Stimulated activated CD4-positive, alpha-beta T cell treated with anti-CD3 and anti-CD28 coated beads, Interleukin-2, amount 100 ng/mL, for 4 hours (primary cell): ENCODE measurements at places on chromosomes 4 and X.

DNA sequence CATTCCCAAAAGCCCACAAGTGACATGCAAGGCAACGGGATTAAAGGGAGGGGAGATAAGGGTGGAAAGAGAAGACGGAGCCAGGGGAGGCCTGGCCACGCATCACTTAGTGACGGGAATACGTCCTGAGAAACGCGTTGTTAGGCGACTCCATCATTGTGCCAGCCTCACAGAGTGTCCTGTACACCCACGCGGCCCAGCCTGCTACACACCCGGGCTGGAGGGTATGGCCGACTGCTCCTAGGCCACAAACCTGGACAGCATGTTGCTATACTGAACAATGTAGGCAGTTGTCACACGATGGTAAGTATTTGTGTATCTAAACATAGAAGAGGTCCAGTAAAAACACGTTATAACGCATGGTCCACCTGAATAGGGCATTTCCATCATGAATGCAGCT is 23.4 kb downstream of the NSG1 start:
- DNase-seq = no peak

GRCh38 chr4:118237531-118237930 is 115.3 kb downstream of the PRSS12 start:
- no peak for DNase-seq

DNA sequence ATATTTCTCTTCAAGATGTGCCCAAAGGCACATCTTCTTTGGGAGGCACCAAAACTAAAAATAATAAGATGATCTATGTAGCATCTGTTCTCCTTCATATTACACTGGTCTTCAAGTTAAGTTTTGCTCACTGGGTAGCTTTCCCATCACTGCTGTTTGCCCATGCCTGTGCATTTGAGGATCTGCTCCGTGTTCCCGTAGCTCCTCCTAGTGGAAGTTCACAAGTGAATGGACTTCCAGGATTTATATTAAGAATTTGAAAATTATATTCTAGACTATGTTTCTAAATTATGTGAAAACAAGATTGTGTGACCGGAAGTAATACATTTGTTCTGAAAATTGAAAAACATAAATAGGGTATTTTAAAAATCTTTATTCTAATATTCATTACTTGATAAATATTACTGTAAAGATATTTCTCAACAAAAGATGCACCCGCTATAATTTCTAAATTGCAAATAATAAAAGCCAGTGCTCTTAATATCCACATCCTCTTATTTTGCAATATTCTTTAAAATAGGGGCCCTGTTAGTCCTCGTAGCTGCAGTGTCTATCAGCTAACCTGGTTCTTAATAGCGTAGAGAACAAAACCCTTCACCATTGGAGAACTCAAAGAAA is 147.7 kb downstream of the RBM46 start:
- DNase-seq = no peak

DNA sequence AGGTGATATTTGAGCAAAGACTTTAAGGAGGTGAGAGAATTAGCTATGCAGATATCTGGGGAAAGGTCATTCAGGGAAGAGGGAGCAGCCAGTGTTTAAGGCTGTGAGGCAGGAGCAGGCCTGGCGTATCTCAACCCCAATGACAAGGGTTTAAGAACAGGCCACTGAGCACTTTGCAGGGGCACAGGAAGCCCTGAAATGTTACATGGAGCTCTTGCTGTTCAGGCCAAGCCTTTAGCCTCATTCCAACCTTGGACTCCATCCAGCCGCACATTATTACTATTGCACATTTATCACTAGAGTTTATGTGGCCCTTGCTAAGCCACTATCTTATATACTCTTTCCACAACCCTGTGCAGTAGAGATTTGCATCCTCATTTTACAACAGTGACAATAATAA is 114.0 kb downstream of the EFNB1 start:
- no peak for DNase-seq

DNA sequence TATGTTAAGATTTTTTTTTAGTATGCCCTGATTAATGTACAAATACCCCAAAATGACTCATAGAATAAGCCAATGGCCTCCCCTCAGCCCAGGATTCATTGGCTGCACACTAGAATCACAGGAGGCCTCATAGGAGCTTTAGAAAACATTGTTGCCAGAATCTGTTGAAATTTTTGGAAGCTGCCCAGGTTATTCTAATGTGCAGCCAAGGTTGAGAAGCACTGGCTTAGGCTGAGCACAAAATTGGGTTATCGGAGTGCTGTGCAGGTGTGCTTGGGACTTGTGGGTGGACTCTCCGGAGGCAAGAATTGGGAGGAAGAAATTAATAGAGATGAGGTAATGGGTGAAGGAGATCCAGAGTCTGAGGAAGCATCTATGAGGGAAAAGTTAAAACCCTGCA is 41.3 kb upstream of the VCX start:
- no peak for DNase-seq

- peak; percentile 53 for DNase-seq
These were observed 4.8 kb downstream of the SH3BP2 start for GRCh38 chr4:2797545-2798305.

DNA sequence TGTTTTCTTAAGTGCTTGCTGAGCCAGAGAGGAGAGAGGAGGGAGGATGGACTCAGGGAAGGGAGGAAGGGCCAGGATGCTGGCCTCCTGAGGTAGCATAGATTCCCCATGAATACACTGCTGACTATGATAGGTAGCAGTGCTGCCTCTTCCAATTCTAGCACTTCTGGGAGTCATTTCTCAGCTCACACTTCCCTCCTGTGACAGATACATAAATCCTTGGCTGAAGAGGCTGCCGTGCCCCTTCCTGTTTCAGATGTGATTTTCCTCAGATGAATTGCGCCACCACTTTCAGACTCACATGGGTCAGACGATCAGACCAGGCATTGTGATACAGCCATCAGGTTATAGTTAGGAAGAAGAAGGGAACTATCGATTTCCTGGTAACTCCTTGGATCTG is 22.4 kb downstream of the TSC22D3 start:
- DNase-seq = no peak

DNA sequence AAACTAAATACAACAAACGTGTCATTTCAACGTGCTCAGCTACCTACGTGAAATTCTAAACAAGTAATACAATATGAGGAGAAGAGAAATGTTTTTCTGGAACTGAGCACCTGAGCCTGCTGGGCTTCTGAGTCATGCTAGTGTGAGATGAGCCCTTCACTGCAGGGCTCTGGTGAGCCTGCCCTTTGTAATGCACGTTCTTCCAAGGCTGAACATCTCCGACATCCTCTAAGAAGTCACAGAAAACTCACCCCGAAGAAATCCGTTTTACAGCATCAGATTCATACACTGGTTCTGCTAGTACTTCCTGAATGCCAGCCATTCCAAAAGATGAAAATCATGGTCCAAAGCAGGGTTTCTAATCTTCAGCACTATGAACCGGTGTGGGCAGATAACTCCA is 157.1 kb downstream of the AMELX start:
- no peak for DNase-seq

GRCh38 chr4:41747230-41748055 is 1.1 kb downstream of the PHOX2B start:
- DNase-seq = no peak

GRCh38 chr4:89829470-89830138 is 7.4 kb downstream of the SNCA start:
- no peak for DNase-seq

- DNase-seq = no peak
These were observed 224.1 kb downstream of the SHROOM3 start for GRCh38 chr4:76659103-76659490.

DNA sequence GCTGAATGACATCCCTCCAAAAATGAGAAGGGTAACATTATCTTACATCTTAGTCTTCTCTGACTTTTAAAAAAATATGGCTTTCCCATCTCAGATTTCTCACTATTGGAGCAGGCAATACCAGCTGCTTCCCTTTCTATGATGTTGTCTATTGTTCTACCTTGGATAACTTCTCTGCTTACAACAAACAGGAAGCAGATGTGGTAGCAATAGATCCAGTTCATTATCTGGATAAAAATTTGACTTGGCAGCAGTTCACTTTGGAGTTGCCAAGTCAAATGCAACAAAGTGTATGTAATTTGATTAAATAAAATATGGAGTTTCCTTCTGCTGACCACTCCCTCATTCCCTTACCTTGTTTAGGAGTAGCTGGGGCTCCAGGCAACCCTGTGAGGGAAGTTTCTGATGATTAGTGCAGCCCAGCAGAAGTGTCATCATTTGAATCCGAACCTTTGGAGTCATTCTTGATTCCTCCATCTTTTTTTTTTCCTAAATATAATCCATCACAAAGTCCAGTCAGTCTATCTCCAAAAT is 72.0 kb upstream of the GPRIN3 start:
- DNase-seq = no peak

GRCh38 chrX:57353472-57354132 is 67.1 kb downstream of the FAAH2 start:
- DNase-seq = no peak
